NCI-H2081 treated with DMSO at 0.1 percent for 48 hours (cell line): ENCODE measurements at places on chromosomes 5 and 9.
A peak's percentile ranks its signal among the peaks of the same experiment; 100 is the strongest.

DNA sequence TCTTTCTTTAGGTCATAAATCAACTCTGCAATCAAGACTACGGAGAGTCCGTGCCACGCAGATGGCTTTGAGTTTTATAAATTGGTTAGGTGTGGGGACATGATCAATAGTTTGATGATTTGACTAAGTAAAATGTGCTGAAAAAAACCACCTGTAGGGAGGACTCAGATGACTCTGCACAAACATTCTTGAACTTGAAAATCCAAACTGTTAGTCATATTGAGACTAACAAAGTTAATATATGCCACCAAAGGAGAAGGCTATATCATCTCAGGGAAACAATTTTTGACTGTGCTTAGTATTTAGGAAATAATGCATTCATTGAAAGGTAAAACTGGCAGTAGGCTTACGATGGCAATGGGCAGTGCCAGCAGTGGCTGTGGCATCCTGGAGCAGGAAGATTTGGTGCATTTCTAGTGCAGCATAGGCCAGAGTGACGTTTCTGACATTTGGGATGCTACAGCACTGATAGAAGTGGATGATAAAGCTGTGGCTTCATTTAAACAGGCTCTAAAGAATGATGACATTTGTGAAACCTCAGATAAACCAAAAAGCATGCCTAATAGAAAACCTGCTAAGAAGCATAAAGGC lies 291.1 kb downstream of the MLLT3 start:
- DNase-seq: no peak

- no peak for DNase-seq
These were observed 184.4 kb downstream of the ISL1 start for GRCh38 chr5:51567636-51568035.

- DNase-seq: no peak
These were observed 65.3 kb upstream of the ADAMTS2 start for GRCh38 chr5:179410291-179411160.

DNA sequence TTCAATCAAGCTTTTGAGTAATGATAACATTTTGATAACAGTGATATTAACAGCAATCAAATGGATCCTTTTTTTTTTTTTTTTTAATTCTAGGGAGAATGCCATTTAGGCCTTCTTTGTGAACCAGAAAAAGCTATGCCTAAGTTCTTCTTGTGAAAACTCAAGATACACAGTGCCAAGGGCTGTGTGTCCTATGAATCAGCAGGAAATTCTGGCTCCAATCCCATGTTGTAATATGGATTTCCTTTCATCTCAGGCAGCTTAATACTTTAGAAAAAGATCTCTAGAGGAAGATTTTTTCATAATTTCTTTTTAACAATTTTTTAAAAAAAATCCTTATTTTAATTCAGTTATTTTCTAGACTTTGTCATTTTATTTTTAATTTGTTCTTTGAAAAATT lies 96.1 kb downstream of the NUDT12 start:
- DNase-seq: no peak

GRCh38 chr5:156815988-156816599 lies 34.0 kb upstream of the PPP1R2B start:
- no peak for DNase-seq

DNA sequence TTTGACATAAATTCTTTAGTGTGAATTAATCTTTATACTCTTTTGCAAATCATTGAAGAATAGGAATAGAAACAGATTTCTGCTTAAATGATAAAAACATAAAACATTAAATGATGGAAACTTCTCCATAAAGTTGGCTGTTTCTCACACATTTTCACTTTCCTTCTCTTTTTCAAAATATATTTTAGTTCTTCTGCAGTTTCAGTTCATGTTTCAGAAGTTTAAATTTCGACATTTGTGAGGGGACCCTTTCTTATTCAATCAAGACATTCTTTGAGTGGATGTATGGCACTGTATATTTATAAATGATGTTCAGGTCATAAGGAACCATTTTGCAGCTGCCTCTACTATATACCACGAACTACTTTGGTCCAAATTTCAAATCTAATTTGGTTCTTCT lies 34.6 kb downstream of the TNFAIP8 start:
- DNase-seq: no peak

DNA sequence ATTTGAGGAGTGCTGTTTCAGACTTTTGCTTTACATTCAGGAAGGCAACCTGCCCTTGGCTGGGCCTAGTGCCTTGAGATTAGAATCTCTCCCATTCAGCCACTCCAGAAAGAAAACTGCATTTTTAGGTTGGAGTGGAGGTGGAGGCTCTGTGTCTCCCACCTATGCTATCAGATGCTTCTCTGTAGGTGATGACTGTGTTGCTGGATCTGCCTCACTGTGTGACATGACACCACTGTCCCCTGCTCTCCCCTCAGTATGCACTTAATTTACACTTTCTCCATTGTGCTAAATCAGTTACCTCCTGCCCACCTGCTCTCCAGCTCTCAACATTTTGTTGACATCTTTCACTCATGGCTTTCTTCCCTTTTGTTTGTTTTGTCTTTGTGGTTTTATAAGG lies 265.8 kb downstream of the TENT4A start:
- no peak for DNase-seq

DNA sequence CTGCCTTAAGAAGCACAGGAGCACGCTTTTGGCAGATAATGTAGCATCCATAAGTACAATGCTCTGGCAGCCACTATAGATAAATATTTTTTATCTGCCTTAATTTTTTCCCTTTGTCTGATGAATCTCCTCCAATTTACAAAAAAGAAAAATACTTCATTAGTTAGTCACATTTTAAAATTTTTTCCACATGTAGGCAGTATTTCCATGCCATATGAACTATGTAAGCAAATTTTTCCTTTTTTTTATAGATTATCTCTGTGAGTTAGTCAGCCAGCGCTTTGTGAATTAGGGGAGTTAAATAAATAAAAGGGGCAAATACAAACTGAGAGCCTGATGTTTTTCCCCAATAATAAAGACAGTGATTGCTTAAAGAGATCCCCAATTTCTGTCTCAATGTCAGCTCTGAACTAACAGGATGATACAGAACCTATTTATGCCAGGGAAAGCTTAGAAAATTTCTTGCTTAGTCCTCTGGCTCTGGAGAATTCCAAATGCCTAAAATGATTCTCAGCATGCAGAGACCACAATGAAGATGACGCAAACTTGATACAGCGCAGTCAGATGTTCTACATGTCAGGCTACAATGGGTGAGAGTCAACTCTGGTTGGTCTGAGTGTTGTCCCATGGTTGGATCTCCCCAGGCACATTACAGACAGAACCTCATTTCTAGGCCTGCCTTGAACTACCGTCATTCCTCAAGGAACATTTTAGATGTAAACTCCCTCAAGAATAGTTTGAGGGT lies 390.4 kb upstream of the CDH6 start:
- DNase-seq: no peak

- no peak for DNase-seq
These were observed 2.4 kb downstream of the GLIPR2 start for GRCh38 chr9:36138901-36139300.

DNA sequence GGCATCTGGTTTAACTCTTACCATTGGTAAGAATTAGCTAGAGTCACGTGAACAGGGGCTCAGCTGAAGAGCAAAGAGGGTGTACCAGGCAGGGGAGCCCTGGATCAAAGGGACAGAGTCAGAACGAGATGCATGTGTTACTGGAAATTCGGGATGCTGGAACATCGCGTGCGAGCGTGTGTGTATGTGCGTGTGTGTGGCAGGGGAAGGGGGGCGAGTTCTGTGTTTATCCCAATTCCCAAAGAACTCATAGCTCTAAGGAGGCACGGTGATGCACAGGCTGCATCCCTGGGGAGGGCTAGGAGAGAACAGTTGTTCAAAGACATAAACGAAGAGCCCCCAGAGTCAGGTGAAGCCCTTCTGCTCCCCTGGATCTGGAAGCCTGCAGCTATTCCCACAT lies 353.3 kb downstream of the GADD45G start:
- DNase-seq: no peak

DNA sequence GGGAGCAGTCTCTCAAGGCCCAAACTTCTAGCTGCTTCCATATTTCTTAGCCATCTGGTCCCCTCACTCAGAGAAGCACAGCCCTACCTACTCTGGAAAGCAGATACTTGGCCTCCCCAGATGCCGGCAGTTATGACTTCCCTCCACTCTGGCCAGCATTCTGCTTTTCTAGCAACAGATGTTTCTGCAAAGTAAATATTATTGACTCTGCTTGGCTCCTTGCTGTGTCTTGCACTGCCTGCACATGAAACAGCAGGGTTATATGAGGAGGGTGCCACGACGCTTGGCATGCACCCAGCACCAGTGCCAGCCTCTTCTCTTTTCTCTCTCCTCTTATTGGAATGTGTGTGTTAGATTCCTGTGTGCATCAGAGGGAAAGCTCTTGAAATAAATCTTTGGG lies 99.7 kb downstream of the ARHGAP26 start:
- DNase-seq: no peak

GRCh38 chr5:150700594-150701377 lies at the start of gene RBM22:
RBM22 (minus strand) TSS chr5:150701062; CDS start chr5:150700985, 77 bp downstream.
- peak; percentile 62 for DNase-seq

DNA sequence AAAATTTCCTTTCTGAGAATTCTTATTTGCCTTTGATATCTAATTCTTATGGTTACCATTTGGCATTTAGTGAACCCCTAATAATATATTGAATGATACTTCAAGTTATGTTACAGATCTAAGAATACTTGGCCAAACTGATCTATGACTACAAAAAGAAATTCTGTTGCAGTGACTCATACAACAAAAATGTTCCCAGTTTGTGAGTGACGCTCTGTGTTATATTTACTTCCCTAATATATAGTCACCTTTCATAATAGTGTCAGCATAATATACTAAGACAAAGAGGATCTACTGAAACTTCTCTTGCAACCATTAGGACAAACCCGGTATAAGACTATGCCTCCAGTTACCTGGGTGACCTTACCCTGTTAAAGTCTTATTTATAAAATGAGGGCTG lies 216.9 kb upstream of the TLX3 start:
- DNase-seq: no peak

- no peak for DNase-seq
These were observed 423 bp upstream of the ABCA2 start for GRCh38 chr9:137028263-137029057.

DNA sequence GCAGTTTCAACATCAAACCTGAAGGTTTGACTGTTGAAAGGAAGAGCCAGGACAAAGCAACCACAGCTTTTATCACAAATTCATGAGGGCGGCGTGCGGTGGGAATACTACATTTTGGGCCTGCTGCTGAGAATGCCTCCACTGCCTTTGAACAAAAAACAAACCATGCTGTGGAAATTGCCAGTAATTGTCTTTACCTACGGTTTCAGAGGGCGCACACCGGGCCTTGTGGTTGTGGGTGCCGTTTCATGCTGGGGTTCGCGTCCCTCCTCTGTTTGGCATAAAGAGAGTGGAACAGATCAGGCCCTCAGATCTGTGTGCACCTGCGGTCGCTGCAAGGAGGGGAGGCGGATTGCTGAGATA lies 27.6 kb upstream of the TCF7 start:
- DNase-seq: no peak

GRCh38 chr5:77561965-77562364 lies 69.8 kb upstream of the WDR41 start:
- DNase-seq: no peak

GRCh38 chr5:137960141-137960540 lies 70.9 kb downstream of the PKD2L2 start:
- no peak for DNase-seq

DNA sequence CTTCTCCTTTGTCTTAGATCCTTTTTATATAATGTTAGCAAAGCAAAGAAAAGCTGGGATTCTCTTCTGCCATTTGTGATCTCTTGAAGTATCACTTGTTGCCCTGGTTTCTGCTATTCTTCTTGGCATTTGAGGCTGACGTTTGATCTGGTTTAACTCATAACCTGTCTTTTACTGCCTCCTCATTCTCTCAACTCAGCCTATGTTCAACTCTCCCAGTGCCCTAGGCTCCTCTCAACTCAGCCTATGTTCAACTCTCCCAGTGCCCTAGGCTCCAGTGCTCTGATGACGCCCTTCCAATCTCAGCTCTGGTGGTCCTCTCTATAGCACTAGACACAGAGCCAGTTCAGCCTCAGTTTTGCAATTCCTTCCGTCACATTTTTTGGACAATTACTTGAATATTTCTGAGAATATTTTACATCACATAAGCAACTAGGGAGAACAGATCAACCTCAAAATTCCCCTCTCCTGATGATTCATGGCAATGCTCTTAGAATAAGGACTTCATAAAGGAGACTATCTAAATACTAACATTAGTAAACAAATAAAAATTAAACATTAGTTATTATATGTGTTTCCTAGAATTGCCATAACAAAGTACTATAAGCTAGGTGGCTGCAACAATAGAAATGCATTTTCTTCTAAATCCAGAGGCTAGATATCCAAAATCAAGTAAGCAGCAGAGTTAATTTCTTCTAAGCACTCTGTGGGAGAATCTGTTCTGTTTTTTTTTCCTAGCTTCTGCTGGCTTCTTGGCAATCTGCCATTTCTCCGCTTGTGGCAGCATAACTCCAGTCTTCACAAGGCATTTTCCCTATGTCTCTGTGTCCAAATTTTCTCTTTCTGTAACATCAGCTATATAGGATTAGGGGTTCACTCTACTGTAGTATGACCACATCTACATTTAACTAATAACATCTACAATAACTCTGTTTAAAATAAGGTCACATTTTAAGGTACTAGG lies 662.1 kb upstream of the FTMT start:
- no peak for DNase-seq

DNA sequence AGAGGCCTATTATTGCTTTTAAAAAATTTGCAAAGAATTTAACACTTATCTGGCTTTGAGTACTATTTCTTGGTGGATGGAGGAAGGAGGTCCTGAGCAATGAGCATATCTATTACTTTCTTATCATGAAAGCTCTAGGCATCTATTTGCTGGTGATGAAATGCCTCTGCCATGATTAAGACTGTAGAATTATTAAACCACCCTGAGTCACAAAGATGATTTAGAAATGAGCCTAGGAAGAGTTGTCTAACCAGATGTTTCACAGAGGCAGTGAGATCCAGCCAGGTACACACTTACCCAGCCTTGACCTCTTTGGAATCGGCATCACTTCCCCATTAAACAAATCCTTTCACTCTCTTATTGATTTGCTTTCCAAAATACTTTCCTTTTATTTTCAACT lies 304.4 kb upstream of the KIF2A start:
- no peak for DNase-seq

GRCh38 chr9:8259028-8259427 lies 459.4 kb upstream of the DMAC1 start:
- DNase-seq: no peak

GRCh38 chr5:77957931-77958521 lies 181.9 kb upstream of the TBCA start:
- DNase-seq: no peak
